Right cardiac atrium (tissue), 5 donors: ENCODE measurements at places on chromosomes 2 and 18.

DNA sequence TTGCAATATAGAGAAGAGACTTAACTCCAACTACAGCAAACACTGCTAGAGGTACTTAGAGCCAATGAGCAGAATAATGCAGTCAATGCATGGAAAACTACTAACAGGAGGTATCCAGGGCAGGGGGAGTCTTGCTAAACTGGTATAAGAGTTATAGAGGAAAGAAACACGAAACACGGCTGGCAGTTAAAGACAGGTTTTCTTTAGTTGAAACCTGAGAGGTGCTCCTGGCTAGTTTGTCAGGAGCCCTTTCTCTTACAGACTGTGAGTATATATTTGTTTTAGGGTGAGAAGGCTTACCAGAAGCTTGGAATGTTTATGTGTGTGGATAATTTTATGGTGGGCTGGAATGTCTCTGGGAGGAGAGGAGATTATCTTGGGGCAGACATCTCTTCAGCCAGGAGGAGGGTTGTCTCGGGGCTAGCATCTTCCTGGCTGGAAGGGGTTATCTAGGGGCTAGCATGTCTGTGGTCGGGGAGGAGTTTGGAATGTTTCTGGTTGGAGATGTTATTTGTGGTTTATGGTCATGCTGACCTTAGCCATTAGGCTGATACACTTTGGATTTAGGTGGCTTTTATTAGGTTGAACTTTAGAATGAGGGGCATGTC, 1048.8 kb downstream of the DPP10 start:
- DNase-seq, result no peak

DNA sequence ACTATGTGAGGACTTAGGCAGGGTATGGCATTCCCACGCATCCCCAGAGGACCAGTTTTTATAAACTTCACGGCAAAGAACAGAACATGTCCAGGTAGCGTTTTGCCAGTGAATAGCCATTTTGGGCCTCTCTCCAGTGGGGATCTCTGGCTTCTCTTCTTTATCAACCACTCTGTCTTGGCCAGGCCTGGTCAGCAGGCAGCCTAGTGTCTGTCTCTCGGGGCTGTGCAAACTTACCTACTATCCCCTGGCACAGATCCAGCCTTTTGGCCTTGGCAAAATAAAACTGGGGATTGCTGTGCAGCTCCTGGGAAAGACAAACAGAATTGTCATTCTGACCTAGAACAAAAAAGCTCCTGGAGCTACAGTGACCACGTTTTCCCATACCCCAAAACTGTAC, 14.5 kb downstream of the CAPN14 start:
- no peak for DNase-seq

DNA sequence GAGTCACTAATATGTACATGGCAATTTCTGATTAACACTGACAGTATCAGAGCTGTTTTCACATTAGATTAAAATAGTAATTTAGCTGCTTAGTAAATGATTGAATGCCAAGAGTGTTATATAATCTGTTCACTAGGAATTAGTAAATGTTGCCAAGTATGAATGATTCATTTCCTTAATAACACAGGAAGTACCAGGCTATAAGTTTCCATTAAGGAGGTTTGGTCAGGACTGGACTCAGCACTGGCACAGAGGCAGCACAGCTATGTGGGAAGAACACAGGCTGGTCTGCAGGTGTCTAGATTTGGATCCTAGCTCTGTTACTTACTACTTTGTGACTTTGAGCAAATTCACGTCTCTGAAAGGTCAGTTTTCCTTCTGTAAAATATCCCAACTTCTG, 97.2 kb downstream of the TDRD15 start:
- no peak for DNase-seq

DNA sequence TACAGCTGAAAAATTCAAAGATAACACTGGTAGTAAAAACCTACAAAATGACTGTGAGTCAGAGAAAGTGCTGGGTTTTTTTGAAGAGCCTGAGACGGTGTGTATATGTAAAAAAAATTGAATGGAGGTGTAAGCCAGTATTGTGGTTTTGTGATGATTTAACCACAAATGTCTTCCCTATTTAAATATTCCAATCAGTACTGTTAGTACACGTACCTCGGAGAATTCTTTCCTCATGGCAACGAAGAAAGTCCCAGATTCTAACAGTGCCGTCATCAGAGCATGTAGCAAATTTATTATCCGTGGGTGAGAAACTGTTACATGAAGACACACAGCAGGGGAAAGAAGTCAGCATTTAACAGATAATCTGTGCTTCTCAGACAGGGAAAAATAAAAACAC, 48.1 kb downstream of the WDR33 start:
- DNase-seq, result no peak

- DNase-seq, result no peak
These were observed 9.1 kb downstream of the SOX11 start for GRCh38 chr2:5701266-5701665.

DNA sequence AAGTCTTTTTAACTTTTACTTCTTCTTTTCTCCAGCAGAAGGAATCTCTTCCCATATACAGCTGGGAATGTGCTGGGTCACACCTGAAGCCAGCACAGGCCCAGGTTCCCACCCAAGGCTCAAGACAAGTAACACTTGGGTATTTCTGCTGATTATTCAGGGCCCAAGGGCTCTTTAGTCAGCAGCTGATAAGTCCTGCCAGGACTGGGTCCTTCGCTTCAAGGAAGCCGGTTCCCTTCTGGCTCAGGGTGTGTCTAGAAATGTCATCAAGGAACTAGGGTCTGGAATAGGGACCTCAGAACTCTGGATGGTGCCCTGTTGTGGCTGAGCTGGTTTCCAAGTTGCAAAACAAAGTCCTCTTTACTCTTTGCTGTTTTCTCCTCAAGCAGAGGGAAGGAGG, 27.0 kb upstream of the SERPINB2 start:
- no peak for DNase-seq

DNA sequence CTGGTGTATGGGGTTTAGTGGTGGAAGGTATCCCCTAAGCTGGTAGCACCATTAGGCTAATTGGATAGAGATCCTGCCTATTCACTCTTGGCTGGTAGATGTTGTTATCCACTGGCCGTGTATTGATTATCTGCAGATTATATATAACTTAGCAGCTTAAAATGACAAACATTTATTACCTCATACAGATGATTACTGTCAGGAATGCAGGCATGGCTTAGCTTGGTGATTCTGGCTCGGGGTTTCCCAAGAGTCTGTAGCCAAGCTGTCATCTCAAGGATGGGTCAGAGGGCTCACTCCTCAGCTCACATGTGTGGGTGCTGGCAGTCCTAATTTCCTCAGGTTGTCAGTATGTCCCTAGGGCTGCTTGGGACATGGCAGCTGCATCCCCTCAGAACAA, 465.8 kb downstream of the PARD3B start:
- DNase-seq, result no peak

DNA sequence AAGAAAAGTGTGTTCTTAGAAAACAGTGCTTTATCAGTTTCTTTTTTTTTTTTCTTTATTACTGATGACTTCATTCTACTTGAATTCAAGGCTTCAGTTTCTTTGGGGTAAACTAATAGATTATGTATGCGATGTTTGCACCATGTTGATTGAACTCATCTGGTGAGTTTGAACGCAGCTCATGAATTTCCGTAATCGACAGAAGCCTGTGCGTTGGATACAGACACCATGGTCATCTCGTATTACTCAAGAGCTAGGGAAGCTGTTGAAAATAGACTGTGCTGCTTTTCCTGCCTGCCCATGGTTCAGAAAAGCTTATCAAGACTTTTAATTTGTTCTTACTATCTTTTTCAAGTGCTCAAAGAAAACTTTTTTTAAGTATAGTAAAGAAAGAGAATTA, 185.5 kb upstream of the NRP2 start:
- DNase-seq, result no peak

GRCh38 chr2:138974651-138975050, 194.5 kb upstream of the NXPH2 start:
- no peak for DNase-seq

DNA sequence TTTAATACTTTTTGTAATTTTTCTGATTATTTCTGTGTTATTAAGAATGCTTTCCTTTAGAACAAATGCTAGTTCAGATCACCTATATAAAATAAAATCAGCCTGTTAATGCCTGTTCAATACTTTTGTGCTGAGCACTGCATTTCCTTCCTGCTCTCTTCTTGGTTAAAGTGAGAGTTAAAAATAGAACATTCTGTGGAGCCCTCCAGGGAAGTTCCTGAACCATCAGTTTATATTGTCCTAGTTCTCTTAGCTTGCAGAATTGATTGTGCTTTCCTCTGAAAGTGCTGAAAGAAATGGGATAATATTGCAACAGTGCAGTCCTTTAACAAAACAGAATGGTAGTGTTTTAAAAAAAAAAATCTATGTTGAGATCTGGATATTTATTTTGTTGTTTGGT, 74.6 kb upstream of the UBXN4 start:
- DNase-seq, result no peak

GRCh38 chr2:8408560-8409460, 273.0 kb upstream of the ID2 start:
- DNase-seq, result no peak

DNA sequence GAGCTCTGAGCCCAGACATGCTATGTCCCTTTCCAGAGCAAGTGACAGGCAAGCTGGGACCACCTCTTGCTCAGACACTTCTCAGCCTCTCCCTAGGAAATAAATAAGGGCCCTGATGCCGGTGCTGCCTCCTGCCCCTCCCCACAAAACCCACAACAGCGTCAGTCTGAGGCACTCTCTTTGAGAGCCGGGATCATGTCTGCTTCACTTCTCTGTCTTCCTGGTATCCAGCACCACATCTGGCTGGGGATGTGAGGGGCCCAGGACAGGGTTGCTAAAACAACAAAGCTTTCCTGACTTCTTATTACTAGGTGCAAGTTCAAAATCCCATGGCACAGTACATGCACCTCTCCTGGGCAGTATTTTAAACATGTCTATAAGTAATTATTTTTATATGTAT, 103.9 kb upstream of the GLI2 start:
- DNase-seq, result no peak

- no peak for DNase-seq
These were observed 132.2 kb upstream of the ITGB6 start for GRCh38 chr2:160332318-160332717.

DNA sequence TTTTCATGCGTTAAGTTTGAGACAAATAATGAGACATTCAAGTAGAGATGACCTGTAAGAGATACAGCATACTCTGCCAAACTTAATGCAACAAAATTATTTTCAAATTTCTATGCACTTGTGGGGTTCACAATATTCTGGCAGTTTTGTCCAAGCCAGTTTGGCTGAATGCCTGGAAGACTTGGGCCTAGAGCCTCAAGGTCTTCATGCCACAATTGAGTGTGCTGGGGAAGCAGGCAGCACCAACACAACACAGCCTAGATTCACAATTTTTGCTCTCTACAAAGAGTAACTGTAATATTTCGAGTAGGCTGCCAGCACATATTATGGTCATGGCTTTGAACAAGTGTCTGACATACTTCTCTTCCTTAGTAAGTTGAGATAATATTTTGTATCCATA, 461.4 kb upstream of the SPHKAP start:
- DNase-seq, result no peak

DNA sequence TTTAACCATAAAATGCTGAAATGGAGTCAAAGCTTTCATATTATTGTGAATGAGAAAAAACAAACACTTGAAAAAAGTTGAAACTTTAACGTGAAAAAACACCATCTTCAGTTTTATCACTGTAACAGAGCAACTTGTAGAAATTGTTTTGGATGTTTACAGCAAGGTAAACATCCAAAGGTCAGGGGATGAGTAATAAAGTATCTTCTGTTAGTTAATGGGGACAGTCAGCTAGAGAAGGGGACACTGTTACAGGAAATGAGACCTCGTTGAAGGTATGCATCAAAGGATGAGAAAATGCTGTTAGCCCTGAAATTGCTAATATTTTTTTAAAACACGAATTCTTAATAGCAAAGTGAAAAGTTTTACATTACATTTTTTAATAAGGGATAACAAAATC, 2.9 kb downstream of the RHBDD1 start:
- no peak for DNase-seq

- no peak for DNase-seq
These were observed 135.5 kb upstream of the ZSWIM2 start for GRCh38 chr2:186984481-186984880.

- peak; percentile 28 for DNase-seq
These were observed 31.9 kb downstream of the CNRIP1 start for GRCh38 chr2:68287580-68288441.

DNA sequence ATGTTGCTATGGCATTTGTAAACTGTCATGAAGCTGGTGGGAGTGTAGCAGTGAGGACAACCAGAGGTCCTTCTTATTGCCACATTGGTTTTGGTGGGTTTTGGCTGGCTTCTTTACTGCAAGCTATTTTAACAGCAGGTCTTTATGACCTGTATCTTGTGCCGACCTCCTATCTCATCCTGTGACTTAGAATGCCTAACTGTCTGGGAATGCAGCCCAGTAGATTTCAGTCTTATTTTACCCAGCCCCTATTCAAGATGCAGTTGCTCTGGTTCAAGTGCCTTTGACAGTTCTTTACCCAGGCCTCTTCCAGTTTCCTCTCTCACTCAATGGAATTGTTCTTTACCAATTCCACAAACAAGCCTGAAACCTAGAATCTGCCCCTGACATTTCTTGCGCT, 145.1 kb downstream of the KCNE4 start:
- DNase-seq, result no peak

DNA sequence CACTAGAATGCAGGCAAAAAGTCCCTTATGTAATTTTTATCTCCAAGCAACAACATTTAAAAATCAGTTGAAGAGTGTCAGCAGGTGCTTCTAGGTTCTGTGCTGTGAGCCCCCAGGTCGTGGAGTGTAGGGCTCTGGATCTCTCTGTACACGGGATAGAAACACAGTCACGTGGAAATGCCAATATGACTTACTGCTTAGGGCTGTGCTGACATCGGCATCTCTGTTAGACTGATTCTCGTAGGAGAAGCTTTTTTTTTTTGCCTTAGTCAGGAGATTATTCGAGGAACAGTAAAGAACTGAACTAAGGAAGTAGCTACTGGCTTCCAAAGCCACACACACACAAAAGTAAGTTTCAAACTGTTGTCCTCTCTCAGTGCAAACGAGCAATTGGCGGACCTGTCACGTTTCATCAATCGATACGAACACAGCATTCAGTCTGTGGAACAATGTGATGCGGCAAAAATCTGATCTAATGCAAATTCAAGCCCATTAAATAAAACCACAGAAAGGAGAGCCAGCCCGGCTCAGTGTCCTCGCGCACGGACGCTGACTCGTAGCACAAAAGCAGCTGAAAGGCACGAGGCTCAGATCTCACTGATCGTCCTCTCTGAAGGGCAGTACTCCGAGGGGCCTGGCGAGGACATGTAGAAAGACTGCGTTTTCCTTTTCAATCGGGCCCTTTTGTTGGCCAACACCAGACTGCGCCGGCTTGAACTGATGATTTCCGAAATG, 41.5 kb downstream of the PRELID3A start:
- no peak for DNase-seq

- no peak for DNase-seq
These were observed 70.7 kb upstream of the BCL2L11 start for GRCh38 chr2:111049792-111050640.

GRCh38 chr2:86807468-86808275, 17.0 kb upstream of the CD8A start:
- peak; percentile 75 for DNase-seq

DNA sequence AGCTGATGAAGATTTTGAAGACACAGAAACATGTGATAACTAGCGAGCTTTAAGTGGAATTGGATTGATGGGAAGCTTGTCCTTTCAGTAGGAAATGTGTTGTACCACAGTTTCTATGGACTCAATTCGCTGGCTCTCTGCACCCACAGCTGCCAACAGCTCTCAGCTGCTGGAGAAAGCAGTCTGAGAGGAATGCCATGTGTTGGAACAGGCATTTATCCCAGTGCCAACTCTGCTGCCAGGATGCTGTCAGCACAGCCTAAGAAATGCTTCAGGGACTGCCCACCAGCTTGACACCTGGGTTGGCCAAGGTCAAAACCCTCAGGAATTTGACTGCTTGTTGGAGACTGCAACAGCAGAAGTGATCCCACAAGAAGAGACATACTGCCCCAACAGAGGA, 193.0 kb upstream of the THSD7B start:
- DNase-seq, result peak; percentile 60
